ENCODE measurements at places on chromosomes 3 and 15.

DNA sequence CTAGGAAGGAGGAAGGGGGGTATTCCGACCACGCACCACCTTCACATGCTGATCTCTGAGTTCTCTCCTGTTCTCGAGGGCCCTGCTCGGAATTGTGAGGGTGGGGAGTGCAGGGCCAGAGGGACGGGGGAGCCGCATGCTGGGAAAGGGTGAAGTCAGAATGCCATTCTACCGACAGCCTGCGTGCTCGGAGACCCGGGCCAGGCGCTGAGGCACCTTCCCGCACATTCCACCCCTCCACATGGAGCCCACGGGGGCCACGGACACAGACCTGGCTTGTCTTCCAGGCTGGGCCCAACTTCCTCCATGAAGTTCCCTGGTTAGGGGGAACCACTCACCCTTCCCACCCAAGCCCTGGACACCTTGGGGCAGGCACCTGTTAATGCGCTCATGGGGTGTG, 28.7 kb upstream of the PIGZ start:
- peaks cover 8% of the 10 kb centered on the region for H3K27me3 ChIP-seq
- no peak overlapping the region for H3K4me3 ChIP-seq
- peaks cover 3% of the 10 kb centered on the region for H3K4me1 ChIP-seq
- peaks cover 3% of the 10 kb centered on the region for H3K36me3 ChIP-seq
- no peak for DNase-seq
- no peak overlapping the region for H3K27ac ChIP-seq

DNA sequence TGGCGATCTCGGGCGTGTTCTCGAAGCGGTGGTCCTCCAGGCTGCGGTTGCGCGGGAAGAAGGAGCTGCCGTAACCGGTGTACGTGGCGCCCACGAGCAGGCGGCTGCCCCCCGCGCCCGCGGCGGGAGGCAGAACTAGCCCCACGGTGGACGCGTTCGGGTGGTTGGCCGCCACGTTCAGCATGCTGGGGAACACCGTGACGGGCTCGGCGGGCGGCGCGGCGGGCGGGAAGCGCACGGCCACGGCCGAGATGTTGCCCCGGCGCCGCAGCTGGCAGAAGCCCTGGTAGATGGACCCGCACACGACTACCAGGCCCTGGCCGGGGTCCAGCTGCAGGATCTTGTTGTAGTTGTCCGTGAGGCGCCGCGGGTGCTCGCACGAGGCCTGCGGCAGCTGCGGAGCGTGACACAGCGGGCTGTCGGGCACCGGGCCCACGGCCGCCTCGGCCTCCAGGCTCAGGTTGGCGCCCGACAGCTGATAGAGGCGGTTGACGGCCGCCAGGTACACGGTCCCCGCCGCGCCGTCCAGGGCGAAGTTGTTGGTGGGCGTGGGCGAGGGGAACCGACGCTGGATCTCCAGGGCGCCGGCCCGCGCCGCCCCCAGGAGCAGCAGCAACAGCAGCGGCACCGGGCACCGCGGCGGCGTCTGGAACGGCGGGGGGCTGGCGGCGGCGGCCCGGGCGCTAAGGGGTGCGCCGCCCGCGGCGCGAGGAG, 397 bp downstream of the PLXND1 start:
- peaks cover 66% of the 10 kb centered on the region for H3K4me1 ChIP-seq
- peak overlapping the region; percentile 100 for H3K4me3 ChIP-seq
- no peak for DNase-seq
- peaks cover 39% of the 10 kb centered on the region for H3K36me3 ChIP-seq

DNA sequence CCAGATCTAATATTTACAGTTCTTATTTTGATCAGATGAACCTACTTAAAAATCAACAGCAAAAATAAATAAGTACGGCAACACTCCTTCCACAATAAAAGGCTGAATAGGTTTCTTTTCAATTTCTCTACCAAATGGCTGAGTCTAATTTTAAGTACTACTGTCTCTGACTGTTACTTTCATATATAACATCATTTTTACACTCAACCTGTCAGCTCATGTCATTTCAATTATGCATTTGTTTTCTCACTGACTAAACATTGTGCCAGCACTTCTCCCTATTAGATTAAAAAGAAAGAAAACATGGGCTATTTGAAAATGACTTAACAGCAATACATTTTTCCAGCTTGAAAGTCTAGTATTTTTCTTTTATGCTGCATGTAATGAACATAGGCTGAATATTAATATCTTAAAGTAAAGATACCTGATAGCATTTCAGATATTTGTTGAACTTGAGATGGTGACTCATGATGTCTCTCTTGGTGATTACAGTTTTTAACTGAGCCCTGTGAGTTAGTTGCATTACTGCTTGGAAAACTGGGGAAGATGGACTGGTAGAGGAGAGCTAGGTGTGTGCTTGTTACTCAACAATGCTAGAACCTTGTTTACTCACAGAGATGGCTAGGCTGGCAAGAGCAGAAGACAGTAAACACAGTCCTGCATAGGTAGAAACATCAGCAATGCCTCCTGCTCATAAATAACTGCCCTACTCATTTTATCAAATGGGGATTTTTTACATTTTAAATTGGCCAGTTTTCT, 73.9 kb downstream of the PEX5L start:
- no peaks in the 10 kb centered on the region for H3K27me3 ChIP-seq
- H3K27ac ChIP-seq = no peak overlapping the region
- no peaks in the 10 kb centered on the region for H3K36me3 ChIP-seq
- no peak overlapping the region for H3K4me3 ChIP-seq
- DNase-seq = no peak

DNA sequence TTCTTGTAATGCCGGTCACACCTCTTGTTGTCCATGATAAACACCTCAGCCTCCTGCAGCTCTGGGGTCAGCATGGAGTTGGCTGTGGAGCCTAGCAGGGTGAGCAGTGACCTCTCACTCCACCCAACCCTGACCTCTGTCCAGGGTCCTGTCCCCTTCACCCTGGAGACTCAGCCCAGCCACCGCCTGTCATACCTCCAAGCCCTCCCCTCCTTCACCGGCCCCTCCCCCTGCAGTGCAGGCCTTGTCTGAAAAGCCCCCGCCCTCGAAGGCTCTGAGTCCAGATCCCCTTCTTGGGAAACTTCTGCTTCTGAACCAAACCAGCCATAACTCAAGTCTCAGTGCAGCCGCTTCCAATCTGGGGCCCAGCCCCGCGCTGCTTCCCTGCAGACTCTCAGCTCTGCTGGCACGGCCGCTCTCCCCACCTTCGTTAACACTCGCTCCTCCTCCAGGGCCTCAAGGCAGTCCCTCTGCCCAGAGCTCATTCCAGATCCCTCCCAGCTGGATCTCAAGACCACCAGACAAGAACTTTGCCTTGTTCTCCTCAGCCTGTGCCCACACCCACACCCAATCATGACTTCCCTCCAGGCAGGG, 25.4 kb upstream of the PRSS50 start:
- no peak overlapping the region for H3K27ac ChIP-seq
- no peaks in the 10 kb centered on the region for H3K4me1 ChIP-seq
- no peaks in the 10 kb centered on the region for H3K36me3 ChIP-seq
- no peak for DNase-seq

GRCh38 chr3:73580343-73580742, 44.4 kb downstream of the PDZRN3 start:
- H3K36me3 ChIP-seq = no peaks in the 10 kb centered on the region
- no peak overlapping the region for H3K27ac ChIP-seq
- peaks cover 17% of the 10 kb centered on the region for H3K4me1 ChIP-seq
- peaks cover 2% of the 10 kb centered on the region for H3K27me3 ChIP-seq
- no peak overlapping the region for H3K4me3 ChIP-seq
- DNase-seq = no peak

DNA sequence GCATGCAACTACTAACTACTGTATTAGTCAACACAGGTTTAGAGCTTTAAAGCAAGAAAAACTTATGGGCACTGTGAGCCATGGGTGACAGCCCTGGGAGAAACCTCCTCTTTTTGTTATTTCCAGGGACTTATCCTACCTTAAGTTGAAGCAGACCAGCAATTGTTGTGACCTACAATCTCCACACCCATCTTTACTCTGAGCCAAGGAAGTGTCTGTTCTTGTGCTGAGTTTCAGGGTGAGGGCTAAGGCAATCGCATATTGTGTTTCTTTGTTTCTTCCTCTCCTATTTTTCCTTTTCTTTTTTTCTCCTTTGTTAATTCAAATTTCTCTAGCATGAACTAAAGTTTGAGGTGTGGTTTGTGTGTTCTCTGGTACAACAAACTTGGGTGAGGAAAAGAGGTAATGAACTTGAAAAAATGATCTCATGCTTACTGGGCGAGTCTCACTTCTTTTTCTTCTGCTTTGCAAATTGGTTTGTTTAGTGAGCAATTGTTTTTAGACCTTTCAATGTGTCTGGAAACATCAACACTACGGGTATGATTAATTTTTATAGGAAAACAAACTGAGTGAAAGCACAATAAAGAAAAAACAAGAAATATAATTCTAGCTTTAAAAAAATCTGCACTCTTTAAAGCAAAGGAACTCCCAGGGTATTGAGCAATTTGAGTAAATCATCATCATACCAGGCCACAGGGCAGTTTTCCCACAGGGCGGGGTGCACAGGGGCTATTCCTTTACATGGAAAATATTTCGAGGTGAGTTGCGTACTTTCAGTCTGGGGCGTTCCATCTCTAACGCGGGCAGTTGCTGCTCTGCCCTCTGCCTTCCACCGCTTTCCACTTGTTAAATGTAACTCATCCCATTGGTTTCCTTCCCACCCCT, 2.7 kb downstream of the UPK1B start:
- no peak overlapping the region for H3K4me3 ChIP-seq
- peaks cover 2% of the 10 kb centered on the region for H3K27me3 ChIP-seq
- H3K4me1 ChIP-seq = no peaks in the 10 kb centered on the region
- H3K27ac ChIP-seq = no peak overlapping the region

DNA sequence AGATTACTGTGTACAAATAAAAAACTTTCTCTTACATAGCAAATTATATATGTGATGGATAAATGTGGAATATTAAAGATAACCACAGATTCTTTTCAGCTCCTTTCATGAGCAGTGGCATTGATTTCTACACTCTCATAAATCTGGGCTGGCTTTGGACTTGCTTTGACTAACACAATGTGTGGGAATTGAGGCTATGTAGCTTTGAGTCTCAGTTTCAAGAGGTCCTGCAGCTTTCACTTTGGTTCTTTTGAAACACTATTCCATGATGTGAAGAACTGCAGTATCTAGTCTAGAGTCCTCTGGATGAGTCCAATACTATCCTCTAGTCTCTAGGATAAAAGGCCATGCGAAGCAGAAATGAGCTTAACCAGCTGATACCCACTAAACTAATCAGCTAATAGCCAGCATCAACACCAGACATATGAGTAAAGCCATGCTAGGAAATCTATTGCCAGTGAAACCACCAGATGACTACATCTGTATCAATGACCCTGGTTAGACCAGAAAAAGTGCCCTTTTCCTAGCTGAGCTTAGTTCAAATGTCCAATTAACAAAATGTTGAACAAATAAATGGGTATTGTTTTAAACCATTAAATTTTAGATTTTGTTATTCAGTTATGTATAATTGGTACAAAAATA, 274.9 kb upstream of the ZPLD1 start:
- H3K4me3 ChIP-seq = no peak overlapping the region
- no peaks in the 10 kb centered on the region for H3K36me3 ChIP-seq
- DNase-seq = no peak
- no peak overlapping the region for H3K27ac ChIP-seq

- no peaks in the 10 kb centered on the region for H3K36me3 ChIP-seq
- DNase-seq = peak; percentile 86
- H3K27ac ChIP-seq = no peak within 1 kb of the TSS
- H3K4me1 ChIP-seq = no peaks in the 10 kb centered on the region
- peak within 1 kb of the TSS; percentile 69 for H3K4me3 ChIP-seq
Measured at GRCh38 chr3:197029511-197030167, at the start of gene MELTF. TSS of gene MELTF (minus strand) at chr3:197029817. CDS start at chr3:197029702, 115 bp downstream.

DNA sequence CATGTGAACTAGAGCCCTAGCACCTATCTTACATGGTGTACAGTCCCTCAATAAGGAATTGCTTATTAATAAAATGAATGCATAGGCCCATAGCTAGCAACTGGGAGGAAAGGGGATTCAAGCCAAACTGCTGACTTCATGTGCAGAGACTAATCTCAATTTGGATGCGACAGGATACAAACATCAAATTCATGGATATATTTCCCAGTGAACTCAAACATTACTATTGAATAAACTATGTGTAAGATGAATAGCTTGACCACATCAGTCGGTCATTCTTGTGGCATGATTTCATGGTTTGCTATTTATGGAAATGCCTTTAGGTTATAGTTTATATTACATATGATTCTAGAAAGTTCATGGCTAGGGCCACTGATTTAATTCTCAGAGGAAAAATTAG, 268.6 kb upstream of the SLITRK3 start:
- no peak for DNase-seq
- no peak overlapping the region for H3K4me3 ChIP-seq
- H3K4me1 ChIP-seq = peaks cover 3% of the 10 kb centered on the region
- H3K36me3 ChIP-seq = no peaks in the 10 kb centered on the region
- H3K27ac ChIP-seq = no peak overlapping the region
- H3K27me3 ChIP-seq = no peaks in the 10 kb centered on the region

DNA sequence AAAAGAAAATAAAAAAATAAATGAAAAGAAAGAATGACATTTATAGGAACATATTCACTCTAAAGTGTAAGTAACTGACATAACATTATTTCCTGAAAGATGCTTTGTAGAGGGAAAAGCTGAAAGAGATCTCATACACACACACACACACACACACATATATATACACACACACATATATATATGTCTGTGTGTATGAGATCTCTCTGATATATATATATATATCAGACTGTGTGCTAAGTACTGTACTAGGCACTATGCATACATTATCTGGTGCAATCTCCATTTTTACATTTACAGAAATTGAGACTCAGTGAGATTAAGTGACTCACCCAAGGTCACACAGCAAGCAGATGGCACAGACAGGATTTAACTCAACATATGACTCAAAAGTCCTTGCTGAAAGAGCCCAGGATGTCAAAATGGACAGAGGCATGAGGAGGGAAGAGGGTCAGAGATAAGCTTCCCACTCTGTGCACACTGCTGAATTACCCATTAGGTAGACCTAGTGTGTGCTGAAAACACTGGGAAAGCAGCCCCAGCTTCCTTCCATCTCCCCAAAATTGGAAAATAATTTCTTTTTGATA, 15.0 kb downstream of the BHLHE40 start:
- no peaks in the 10 kb centered on the region for H3K36me3 ChIP-seq
- no peak for DNase-seq
- peaks cover 8% of the 10 kb centered on the region for H3K4me1 ChIP-seq
- peaks cover 2% of the 10 kb centered on the region for H3K27me3 ChIP-seq
- H3K4me3 ChIP-seq = no peak overlapping the region

GRCh38 chr3:61841111-61841845, 279.9 kb downstream of the PTPRG start:
- no peak overlapping the region for H3K4me3 ChIP-seq
- H3K27me3 ChIP-seq = no peaks in the 10 kb centered on the region

GRCh38 chr3:48422272-48422671, 7.6 kb downstream of the PLXNB1 start:
- peaks cover 13% of the 10 kb centered on the region for H3K4me1 ChIP-seq
- H3K4me3 ChIP-seq = no peak overlapping the region
- peaks cover 17% of the 10 kb centered on the region for H3K27me3 ChIP-seq
- H3K27ac ChIP-seq = no peak overlapping the region
- H3K36me3 ChIP-seq = peaks cover 18% of the 10 kb centered on the region
- no peak for DNase-seq

Data from endothelial cell (in vitro differentiated cells).